ENCODE measurements at places on chromosomes 12 and 14.

DNA sequence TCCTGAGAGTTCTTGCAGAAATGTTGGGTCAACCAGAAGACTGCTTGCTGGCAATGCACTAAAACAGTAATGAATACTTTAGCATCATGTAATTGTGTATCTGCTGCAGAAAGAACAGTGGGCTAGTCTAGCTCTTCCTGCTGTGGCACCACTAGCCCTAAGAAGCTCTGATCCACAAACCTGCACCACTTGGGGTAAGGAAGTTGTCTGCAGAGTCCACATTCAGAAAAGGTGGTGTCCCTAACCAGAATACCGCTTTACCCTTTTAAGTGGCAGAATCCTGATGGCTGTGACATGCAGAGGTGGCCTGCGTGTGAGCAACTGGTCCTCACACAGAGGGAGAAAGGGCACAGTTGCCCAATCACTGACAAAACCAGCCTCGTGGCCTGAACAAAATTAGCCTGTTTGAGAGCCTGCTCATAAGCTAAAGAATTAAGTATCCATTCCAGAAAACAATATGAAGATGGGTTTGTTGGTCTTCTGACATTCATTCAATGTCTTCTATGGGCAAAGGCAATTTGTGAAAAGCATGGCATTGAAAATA lies 165.8 kb downstream of the PPM1H start:
- no peak for DNase-seq

GRCh38 chr12:54561164-54561563 lies 11.8 kb downstream of the PDE1B start:
- DNase-seq = no peak

DNA sequence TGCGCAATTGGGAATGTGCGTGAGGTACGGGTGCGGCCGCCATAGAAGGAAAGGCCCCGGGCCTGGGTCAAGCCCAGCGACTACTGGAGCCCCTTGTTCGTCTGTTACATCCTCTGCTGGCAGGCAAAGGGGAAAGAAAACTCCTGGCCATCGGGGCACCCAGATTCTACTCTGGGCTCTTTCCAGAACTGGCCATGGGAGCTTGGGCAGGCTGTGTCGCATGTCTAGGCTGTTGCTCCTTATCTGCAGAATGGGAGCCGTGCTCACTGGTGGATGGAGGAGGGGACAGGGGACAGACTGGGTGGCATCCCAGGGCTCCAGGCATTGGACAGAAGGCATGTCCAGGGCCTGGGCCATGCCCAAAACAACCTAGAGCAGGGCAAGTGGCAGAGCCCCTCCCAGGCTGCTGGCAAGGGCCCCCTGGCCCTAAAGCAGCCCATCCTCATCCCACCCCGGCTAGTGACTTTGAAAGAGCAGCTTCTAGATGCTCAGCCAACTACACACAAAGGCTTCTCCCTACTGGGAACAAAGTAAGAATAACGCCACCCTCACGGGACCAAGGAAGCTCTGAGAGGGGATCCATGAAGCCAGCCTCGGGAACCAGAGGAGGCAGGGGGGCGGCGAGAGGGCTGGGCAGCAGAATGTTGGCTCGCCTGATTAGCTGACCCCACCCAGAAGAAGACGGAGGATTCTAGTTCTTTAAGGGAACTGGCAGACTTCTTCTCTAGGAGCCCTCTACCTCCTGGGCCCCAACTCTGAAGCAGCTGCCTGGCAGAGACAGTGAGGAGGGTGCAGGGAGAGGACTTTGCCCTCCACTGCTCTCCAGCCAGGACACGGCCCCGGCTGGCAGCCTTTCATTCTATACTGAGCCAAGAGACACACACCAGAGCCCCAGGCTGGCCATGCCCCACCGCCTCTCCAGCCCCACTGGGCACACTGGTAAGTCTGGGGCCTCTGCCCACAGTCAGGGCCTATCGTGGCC lies 96.8 kb downstream of the SINHCAF start:
- no peak for DNase-seq

DNA sequence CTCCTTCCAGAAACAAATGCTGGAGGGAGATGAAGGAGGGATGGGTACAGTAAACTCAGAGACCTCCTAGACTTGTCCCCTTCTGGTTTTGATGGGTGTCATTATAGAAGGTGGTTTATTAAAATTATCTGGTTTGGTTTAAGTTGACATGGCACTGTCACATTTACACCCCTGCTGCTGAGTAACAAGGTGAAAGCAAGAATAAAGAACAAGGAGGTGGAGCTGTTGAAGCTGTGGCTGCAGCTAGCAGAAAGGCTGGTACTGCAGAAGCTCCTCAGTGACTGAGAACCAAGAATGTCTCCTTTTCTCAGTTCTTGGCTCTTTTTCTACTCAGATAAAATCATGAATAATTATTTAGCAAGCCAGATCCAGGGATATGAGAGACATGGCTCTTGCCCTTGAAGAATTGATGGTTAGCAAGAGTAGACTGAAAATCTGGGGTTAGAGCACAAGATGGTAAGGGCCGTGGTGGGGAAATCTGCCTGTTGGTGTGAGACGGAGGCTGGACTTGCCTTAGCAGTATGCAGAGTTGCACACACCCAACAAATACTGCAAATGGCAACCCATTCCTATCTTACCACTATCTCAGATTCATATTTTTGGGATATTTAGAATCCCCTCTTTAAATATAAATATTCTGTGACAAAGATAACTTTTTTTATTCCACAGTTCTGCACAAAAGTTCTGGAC lies at the start of gene GZMH:
TSS of gene GZMH (minus strand) at position 31 of the 690 bp plus-strand sequence. CDS start 72 bp downstream, outside the sequence.
- DNase-seq = no peak

DNA sequence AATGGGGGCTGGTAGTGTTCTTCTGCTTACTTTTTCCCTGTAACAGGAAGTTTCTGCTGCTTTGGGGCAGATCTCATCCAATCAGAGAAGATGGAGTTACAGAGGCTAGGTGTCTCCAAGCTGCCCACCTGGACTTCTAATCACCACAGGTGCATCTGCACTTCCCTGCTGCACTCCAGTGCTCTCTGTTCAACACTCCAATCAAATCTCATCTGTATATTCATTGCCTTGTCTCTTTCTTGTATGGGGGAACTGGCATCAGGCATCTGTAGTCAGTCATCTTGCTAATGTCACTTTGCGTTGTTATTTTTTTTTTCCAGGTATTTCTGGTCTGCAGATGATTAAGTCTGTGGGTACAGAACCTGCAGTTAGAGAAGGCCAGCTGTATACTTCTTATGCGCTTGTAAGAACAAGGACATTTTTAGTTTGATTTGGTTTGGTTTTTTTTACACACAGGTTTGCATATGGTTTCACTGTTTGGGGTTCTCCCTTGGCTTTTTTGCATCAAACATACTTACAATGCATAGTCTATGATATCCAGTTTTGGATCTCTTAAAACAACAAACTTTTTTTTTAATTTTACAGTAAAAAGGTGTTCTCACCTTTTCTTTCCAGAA lies 116.0 kb downstream of the METTL25 start:
- no peak for DNase-seq

DNA sequence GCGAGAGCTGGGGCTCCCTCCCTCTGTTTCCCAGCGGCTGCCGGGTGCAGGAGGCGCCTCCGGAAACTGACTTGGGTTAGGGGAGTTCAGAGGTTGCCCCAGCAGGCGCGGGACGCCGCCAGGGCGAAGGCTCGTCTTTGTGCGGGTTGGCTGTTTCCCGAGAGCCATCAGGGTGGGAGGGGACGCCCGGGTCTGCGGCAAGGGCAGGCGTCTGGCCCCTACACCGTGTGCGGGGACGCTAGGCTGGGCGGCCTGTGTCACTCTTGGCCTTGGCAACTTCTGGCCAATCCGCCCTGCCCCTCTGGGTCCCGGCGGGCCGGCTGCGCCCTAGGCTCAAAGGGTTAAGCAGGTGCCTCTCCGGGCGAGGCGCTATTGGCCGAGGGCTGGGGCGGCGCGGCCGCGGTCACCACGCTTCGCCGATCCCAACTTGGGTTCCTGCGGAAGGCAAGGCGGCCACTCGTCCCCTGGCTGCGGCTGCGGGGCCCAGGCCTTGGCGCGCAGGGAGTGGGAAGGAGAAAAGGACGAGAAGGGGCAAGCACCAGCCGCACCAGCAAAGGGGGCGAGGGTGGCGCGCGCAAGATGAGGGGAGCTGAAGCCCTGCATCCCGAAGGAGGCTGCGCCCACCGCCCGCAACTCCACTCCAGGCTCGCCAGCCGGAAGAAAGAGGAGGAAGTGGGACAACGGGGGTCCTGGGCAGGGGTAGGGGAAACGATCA lies 5.6 kb upstream of the NPAS3 start:
- no peak for DNase-seq

DNA sequence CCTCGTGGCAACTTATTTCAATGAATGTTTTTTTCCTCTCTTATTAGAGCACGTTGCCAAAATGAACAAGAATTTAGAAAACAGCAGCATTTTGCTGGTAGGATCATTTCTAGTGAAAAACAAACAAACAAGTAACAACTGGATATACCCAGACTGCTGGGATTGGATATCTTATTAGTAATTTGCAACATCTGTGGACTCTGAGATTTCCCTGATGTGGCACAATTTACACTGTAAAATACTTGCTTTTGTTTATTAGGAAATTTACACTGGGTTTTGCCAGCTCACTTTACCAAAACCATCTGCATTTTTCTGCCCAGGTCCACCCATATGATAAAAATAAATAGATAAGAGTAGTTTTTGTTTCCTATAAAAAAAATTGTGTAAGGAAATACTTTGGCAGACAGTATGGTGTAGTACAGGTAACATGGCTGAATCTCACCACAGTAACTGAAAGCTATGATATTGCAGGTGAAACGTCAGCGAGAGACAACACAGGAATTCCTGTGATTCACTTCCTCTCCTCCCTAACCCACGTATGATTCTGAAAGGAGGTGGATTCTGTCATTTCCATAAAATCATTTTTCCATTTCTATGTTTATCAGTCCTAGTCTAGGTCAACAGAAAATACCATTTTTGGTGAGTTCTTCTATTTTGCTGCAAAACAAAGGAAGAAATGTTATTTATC lies 176.2 kb upstream of the NOVA1 start:
- DNase-seq = no peak

DNA sequence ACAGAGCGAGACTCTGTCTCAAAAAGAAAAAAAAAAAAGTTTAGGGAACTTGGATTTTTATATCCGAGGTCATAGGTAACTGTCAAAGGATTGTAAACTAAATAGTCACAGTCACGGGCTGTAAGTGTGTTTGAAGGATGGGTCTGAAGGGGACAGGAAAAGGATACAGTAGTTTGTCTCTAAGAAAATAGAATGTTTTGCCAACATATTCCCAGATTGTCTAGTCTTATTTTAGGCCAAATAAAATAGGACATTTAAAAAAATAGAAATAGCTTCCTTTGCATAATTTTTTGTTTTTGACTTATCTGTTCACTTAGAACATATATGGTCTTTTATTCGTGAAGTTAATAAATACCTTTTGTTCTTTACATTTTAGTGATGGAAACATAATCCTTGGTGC lies 24.2 kb upstream of the REP15 start:
- no peak for DNase-seq

GRCh38 chr12:536751-537245 lies 77.1 kb downstream of the B4GALNT3 start:
- DNase-seq = no peak

DNA sequence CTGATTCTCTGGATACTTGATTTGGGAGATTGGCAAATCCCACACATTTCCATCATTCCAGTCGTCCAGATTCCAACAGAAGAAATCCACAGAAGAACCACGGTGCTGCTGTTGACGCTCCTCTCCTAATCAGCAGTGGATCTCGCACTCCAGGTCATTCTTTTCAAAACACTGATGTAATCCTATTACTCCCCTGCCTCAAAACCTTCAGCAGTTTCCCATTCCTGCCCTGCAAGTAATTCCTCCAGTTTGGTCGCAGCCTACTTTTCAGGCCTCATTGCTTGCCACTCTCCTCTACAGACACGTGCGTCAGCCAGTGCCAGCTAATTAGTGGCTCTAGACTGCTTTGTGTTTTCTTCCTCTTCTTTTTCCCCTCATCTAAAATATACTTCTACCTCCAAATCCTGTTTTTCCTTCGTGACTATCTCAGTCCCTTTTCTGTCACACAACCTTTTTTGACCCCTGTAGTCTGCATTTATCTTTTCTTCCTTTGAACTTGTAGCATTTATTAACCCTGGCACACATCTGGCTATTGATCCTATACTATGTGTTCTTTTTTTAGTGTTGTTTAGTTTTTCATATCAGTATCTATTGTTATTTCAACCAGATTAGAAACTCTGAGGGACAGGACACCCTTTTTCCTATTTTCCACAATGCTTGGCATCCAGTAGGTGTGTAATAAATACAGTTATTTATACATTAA lies 36.8 kb downstream of the PRORP start:
- no peak for DNase-seq

DNA sequence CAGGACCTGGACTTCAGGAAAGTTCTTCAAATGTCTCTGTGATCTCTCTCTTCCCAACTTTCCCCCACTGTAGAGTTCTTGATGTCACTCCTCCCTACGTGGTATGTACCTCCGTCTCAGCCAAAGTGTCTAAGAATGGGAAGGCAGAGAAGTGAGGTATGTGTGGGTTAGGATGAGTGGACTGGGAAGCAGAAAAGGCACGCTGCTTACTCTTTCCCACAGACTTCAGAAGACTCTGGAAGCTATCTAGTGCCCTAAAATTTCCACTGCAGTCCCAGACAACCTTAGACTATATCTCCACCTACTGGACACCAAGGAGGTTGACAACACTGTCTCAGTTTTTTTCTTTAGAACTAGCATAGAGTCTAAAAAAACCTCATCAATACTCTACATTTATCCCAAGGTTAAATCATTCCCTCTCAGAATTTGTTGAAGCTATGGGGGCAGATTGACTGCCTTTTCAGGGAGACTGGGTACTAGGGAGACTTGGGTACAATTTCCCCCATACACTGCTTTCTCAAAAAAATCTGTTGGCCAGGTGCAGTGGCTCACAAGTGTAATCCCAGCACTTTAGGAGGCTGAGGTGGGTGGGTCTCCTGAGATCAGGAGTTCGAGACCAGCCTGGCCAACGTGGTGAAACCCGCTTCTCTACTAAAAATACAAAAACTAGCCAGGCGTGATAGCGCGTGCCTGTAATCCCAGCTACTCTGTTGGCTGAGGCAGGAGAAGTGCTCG lies 20.6 kb upstream of the ITGA5 start:
- peak; percentile 62 for DNase-seq

- DNase-seq = no peak
Measured at GRCh38 chr12:117148642-117149041, 41.6 kb downstream of the FBXO21 start.

DNA sequence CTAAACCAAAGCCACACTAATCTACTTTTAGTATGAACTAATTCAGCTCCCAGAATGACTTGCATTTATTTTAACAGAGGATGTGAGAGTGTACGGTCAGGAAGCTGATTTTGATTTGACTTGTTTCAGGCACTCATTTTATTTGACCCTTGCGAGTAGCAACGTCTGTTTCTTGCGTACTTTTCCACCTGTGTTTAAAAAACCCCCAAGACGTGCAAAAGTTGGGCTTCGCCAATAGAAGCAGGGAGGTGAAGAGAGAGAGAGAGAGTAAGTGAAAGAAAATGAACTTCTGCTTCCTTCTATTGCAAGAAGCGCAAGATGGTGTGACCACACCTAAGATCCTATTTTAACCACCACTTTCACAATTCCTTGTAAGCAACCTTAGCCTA lies 6.7 kb upstream of the SLC15A4 start:
- DNase-seq = no peak

- peak; percentile 50 for DNase-seq
Measured at GRCh38 chr12:117874842-117875434, 93.9 kb downstream of the KSR2 start.

GRCh38 chr14:79670811-79671210 lies 540.5 kb downstream of the DIO2 start:
- DNase-seq = no peak

GRCh38 chr14:97779140-97779539 lies 982.0 kb downstream of the VRK1 start:
- DNase-seq = no peak

- DNase-seq = no peak
Measured at GRCh38 chr14:99123208-99123870, 148.7 kb downstream of the BCL11B start.

- DNase-seq = no peak
Measured at GRCh38 chr14:36365766-36366165, 45.3 kb upstream of the MBIP start.

All from CD4-positive, alpha-beta memory T cell (primary cell).